ENCODE measurements at places on chromosomes 7 and 10.

GRCh38 chr10:5034588-5034987, 30.9 kb upstream of the AKR1C2 start:
- no peak for DNase-seq

GRCh38 chr10:28385748-28386502, 83.1 kb upstream of the MPP7 start:
- DNase-seq, result no peak

- no peak for DNase-seq
These were observed 36.9 kb upstream of the GNA12 start for GRCh38 chr7:2880874-2881533.

DNA sequence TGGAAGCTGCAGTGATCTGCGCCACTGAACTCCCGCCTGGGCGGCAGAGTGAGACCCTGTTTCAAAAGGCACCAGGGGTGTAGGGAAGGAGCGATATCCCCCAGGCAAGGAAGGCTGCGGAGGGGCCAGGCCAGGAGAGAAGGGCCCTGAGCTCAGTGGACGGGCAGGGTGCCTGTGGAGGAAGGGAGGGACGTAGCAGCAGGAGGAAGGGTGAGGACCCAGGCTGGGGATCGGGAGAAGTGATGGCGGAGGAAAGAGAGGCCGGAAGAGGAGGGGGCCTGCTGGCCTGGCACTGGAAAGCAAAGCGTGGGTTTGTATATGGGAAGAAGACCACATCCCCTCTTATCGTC, 45.6 kb downstream of the ALOX5 start:
- DNase-seq, result no peak

DNA sequence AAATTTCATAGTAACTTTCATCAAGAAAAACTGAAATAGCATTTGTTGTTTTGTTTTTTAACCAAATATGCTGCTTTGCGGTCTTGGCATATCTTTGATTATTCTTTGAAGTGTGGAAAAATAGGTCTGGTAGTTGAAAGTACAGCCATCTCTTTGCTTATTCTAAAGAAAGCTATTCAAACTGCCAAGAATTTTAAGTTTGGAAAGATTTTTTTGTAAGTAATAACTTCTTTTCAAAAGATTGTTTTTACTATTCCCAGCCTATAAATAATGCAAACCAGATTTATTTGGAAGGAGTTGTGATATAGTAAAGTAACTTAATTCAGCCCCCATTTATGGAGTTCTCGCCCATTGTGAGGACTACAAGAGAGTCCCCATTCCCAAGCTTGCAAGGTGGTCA, 87.0 kb downstream of the ADD3 start:
- no peak for DNase-seq

DNA sequence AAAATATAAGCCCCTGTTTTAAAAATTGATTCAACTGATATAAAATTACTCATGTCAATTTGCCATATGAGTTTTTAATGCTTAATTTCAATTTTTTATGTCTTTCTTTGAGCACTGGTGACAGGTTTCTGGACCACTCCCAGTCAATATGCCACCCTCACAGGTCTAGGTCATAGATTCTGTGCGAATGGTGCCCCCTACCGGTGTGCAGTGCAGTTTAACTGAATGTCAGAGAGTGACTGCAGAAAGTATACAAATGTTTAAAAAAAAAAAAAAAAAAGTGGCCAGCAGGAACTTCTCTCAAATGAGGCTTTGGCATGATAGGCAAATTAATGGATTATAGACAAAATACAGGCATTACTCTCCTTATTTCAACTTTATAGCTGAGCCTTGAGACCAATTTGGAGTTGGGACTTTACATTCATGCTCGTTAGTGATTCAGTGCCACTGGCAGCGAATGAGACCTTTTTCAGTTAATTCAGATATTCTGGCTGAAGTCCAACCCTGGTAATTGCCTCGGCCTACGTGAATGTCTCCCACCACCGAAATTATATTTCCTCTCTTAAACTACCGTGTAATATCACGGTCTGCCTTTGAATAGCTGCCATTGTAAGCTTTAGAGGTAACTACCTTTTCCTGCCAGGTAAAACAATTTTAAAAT, 427.6 kb downstream of the PHTF2 start:
- DNase-seq, result no peak

DNA sequence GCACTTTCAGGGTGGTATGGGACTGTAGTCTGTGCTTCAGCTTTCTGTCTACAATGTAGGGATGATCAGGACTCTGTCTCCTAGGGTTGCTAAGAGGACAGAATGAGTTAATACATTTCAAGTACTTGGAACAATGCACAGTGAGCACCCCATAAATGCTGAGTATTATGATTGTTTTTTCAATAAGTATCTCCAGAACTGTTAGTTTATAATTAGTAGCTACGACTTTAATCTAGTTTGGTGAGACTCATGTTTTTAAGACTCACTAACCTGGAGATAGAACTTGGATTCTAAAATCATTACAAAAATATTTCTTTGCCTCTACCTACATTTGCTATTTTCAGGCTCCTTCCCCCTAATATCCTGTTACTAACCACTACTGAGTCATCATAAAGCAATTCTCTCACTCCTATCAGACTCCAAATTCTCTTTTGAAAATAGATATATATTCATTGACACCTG, 95.3 kb downstream of the CPED1 start:
- DNase-seq, result no peak

GRCh38 chr10:100524638-100525037, 5.0 kb upstream of the SEC31B start:
- DNase-seq, result no peak

DNA sequence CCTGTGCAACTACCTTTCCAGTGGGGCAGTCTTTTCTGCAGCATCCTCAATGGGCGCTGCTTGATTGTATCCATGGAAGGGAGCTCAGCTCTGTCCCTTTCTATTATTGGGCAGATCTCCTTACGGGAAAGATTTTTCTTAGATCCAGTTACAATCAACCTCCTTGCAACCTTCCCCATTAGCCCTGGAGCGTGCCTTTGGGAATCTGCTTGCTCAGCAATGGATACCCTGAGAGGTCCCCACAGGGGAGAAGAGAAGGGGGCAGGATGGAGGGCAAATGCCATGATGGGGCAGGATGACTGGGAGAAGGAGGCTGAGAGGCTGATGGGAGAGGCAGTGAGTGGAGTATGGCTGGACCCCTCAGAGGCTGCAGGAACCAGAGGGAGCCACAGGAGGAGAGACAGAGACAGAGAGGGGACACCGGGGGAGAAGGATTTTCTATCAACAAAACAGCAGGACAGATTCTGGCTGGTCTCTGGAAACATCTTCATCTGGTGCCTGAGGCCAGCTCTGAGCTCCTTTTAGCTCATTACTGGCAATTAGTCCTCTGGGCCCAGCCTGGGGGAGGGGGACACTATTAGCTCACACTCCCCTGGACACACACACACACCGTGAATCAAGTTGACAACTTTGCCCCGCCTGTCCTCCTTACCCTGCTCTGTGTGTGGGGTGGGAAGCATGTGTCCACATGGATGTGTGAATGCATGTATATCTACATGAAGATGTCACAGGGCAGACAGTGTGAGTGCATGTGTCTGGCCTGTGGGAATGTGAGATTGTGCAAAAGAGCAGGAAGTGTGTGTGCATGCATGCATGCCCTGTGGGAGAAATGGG, 80.8 kb upstream of the PAX2 start:
- DNase-seq, result no peak

DNA sequence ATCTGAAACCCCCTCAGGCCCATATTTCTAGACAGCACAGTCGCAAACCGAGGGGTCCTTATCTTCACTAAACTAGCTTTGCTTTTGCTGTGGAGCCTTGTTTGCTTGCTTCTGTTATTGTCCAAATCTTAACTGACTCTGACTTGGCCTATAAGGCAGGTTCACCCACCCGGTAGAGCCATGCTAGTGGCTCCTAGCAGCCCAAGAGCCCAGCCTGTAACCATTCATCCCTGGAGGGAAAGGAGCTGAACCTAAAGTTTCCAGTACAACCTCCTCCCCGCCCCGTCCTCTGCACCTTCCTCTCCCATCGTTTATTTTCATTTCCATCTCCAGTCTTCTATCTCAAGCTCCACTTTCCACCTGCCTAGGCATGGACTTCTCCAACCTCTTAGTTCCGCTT, 345.7 kb downstream of the PTPRN2 start:
- no peak for DNase-seq

DNA sequence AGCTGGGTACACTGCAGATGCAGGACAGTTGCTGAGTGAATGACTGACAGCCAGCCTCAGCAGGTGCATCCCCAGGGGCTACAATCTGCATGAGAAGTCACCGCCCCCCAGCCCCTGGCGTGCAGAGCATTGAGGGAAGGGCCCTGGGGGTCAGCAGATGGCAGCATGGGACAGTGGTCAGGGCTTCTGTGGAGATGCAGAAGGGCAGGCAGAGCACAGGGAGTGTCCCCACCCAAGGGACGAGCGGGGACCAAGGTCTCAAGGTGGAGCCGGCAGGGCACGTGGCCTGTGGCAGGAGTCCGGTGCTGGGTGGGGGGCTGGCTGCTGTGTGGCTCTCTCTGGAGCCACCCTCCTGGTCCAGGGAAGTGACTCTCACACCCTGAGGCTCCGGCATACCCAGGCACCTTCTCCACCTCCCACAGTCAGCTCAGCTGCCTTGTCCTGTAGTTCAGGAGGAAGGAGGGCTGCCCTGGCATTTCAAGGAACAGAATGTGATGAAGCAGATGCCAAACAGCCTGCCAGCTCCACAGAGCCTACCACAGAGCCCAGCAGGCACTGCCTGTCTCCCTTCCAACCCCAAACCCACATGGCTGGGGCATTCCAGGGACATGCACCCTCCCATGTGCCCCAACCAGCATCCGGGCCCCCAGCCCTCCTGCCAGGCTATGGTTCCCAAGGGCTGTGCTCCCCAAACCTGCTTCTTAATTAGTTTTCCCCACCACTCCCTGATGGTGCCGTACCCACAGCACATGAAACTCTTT, 114.5 kb downstream of the TMEM130 start:
- DNase-seq, result no peak

GRCh38 chr7:104328970-104329825, 795 bp downstream of the LHFPL3 start:
- peak; percentile 9 for DNase-seq

DNA sequence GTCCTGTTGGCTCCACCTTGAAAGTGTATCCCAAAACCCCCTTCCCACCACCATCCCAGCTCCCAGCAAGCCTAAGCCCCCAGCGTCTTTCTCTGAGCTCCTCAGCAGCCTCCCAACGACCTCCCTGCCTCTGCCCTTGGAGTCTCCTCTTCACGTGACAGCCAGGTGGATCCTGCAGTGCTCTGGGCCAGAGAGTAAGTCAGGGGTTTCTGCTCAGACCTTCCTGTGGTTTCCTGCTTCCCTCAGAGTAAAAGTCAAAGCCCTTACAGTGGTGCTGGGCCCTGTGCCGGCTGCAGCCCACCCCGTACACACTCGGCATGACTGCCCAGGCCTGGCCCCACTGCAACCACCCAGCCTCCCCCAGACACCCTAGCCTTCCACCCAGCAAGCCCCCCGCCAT, 51.9 kb downstream of the OAT start:
- no peak for DNase-seq

- DNase-seq, result no peak
These were observed 204.3 kb upstream of the CSTF2T start for GRCh38 chr10:51903675-51904074.

- no peak for DNase-seq
These were observed 351.1 kb downstream of the TFEC start for GRCh38 chr7:115679423-115679822.

GRCh38 chr7:43781726-43782607, 23.5 kb downstream of the BLVRA start:
- no peak for DNase-seq

- no peak for DNase-seq
These were observed 17.5 kb downstream of the GBF1 start for GRCh38 chr10:102262744-102263370.

DNA sequence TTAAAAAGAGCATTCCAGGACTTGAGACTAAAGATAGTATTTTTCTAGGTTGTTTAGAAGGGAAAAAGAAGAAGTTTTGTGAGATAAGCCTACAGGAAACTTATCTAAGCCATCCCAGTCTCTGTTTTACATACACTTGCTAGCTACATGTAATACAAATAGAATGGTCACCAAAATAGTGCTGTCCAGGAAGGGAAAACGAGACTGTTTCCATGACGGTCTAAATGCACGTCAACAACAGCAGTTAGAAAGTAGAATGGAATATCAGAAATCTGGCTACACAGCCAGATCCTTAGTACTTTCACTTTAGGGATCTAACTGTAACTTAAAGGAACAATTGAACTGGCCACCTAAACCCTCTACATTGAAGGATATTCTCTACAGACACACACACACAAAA, 117.6 kb downstream of the TSPAN12 start:
- DNase-seq, result no peak

DNA sequence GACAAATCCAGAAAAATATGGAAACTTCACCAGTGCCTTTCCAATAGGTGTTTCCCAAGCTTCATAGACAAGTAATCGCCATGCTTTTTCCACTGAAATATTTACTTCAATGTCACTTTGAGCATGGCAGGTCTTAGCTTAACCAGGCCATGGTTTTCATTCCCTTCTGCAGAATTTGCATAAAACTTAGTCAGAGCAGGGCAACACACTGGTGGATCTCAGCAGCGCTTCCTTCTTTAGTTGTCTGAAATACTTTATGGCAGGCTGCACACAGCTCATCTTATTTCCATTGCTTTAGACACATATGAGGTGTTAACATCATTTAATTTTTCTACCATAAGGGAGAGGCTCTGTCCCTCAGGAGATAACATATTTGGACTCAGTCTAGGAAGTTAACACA, 102.9 kb upstream of the AHR start:
- no peak for DNase-seq

DNA sequence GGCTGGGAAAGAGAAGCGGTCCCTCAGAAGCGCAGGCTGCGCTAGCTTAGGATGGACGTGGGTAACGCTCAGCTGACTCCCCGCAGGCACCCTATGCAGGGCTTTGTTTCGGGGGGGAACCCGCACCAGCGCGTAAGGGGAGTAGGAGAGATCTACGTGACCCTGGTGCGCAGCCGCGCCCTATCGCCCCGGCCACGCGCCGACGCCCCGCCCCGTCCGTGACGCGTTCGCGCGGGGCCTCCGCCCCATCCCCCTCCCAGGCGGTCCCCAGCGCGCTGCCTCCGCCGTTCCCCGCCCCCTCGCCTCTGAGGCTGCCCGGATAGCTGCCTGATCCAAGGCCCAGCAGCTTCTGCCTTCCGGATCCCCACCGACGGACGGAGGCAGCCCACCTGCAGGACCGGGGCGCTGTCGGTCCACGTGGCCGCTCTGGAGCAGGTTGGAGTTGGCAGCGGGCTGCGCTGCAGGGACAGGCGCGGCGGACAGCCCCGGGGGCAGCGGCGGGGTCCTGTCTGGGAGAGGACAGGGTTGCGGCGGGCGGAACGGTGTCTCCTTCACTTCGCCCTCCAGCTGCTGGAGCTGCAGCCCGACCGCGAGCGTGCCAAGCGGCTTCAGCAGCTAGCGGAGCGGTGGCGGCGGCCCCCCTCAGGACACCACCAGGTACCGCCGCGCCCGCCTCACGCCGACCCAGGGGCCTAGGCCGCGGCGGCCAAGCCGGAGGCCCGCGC, at the start of gene VDAC2:
VDAC2 (plus strand) TSS at position 515 of the 725 bp plus-strand sequence. CDS start 363 bp downstream, outside the sequence.
- peak; percentile 92 for DNase-seq

DNA sequence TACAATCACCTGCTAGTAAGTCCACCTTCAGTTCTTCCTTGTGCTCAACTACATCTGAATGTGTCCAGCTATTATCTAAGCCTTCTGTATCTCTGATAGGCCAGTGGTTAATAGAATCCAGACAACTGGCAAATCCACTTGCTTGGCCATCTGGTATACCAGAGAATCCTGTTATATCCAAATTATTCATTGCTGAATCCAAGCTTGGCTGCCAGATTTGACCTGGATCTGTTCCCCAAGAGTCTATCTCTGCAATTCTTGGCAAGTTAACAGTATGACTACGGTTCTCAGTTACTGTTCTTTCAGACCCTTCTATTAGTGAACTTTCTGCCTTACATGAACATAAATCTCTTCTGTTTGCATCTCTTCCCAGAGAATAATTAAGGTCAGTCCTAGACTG, 154.6 kb upstream of the TARP start:
- DNase-seq, result no peak
